ENCODE measurements at places on chromosomes 3 and 15. TPM values are rescaled to one million over a fixed set of nuclear protein-coding genes. Genes with fewer than 3 reads are reported as not detected.

DNA sequence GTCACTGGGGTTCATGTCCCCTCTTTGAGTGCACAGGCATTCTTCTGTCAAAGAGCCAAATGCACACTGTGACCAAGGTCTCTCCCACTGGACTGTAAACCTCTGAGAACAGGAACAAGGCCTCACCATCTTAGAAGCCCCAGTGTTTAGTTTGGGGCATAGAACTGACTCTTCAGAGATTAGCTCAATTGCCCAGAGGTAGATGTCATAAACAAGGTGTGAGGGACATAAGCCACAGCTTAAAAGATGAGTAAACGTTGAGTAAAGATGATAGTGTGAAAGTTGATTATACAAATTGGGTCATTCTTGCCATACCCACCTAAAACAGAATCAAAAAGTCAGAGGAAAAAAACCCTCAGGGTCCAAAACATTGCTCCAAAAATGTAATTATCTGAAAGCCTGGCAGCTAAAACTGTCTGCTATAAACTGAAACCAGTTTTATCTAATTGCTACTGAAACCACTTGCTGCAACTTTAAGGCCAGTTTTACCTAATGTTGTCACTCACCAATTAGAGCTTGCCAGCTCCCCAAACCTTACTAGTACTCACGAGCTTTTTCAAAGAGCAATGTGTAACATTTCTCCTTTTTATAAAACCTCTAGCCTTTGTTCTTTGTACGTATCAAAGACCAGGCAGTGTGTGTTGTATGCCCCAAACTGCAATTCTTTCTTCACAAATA lies 415.2 kb downstream of the RAP2B start:
- no peak overlapping the region for H3K27ac ChIP-seq
- H3K36me3 ChIP-seq = no peaks in the 10 kb centered on the region
- H3K27me3 ChIP-seq = no peaks in the 10 kb centered on the region

DNA sequence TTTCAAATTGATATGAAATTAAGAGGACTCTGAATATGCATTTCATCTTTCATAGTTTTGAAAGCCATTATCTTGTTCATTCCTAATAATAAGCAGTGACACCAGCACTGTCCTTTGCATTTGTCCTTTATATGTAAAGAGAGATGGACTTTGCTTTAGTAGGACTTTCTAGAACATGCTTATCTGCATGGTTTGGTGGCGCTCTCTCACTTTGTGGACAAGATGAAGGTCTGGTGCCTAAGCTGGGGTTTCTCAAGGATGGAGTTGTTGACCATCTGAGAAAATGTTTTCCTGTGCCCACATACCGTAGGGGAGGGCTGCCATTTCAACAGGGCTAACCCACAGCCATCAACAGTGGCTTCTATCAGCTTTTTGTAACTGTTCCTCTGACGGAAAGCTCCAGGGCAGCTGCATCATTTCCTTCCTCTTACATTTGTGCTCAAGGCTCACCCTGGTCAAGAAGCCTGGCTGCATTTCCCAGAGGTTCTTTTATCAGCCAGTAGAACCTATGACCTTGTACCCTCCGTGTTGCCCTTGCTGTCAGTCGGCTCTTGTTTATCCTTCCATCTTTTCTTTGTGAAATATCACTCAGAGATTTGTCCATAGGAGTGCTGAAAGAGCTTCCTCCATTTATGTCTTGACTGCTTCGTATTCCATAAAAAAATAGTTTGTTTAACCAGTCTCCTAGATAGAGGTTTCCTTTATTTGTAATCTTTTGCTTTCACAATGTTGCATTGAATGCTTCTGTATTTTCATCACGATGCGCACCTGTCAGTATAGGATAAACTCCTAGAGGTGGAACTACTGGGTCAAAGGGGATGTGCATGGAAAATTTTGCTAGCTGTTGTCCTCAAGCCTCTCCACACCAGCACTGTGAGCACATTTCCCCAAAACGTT lies 44.6 kb downstream of the ABHD2 start:
- no peak for DNase-seq
- no peak overlapping the region for H3K4me3 ChIP-seq
- H3K36me3 ChIP-seq = peaks cover 3% of the 10 kb centered on the region

GRCh38 chr3:36319680-36320079 lies 60.6 kb upstream of the STAC start:
- H3K36me3 ChIP-seq = no peaks in the 10 kb centered on the region
- H3K4me1 ChIP-seq = no peaks in the 10 kb centered on the region
- no peak overlapping the region for H3K4me3 ChIP-seq

- peaks cover 11% of the 10 kb centered on the region for H3K4me1 ChIP-seq
- no peak overlapping the region for H3K27ac ChIP-seq
- H3K27me3 ChIP-seq = no peaks in the 10 kb centered on the region
- H3K36me3 ChIP-seq = no peaks in the 10 kb centered on the region
These were observed 2.2 kb upstream of the MB21D2 start for GRCh38 chr3:192919901-192920300.

GRCh38 chr3:179969525-179969924 lies 67.2 kb downstream of the PEX5L start:
- DNase-seq = no peak
- peaks cover 8% of the 10 kb centered on the region for H3K4me1 ChIP-seq
- H3K36me3 ChIP-seq = no peaks in the 10 kb centered on the region
- H3K4me3 ChIP-seq = no peak overlapping the region
- H3K27ac ChIP-seq = no peak overlapping the region

DNA sequence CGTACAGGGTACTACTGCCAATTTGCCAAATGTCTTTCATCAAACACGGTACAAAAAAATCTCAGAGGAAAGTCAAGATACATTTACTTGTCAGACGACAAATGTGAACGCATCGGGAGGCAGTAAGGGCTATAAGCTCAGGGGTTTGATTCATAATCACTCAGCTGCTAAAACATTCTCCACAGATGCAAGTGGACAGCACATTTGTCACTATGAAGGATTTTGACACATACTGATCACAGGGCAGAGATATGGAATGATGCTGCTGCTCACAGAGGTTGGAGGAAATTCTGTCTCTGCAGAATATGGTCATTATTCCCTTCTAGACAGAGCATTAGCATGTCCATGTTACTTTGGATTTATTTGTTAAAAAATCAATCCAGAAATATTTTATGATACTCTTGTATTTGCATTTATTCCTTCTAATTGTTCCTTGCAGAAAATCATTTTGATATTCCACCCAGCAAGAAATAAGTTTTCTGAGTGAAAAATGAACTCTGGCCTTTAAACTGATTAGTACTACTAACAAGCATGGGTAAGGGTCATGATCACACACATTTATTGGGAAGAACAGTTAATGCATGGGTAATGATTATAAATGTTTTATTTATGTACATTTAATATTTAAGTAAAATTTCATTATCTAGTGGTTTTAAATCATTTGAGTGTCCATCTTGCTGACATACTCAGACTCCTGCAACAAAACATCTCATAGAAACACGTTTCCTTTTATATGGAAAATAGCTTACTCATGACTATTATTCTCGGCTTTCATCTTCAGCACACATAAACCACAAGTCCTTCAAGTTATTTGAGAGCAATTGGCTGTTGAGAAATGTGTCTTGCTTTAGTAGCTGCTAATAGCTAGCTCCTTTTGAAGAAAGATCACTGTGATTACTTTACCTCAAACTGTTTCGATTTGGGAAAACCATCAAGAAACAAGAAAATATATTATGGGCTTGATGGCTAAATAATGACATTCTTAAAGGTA lies 559.3 kb downstream of the MECOM start:
- no peaks in the 10 kb centered on the region for H3K4me1 ChIP-seq
- no peak for DNase-seq
- H3K27me3 ChIP-seq = no peaks in the 10 kb centered on the region
- no peaks in the 10 kb centered on the region for H3K36me3 ChIP-seq
- H3K27ac ChIP-seq = no peak overlapping the region
- no peak overlapping the region for H3K4me3 ChIP-seq

DNA sequence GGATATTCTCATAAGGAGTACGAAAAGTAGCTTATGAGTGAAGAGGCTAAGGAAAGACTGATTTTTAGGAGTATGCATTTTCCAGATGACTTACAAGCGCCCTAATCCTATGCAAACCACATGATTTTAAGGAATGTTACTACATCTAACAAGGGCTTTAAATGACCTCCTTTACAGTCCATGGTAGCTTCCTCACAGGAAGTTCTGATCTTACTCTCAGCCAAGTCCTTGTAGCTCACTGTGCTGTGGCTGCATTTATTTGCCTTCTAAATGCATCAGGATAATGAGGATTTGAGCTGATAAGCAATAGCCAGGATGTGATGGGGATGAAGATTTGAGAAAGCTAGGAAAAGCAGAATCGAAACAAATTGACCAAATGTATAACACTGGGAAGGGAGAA lies 896.0 kb downstream of the MCTP2 start:
- no peak for DNase-seq
- no peak overlapping the region for H3K27ac ChIP-seq
- no peaks in the 10 kb centered on the region for H3K36me3 ChIP-seq
- H3K4me1 ChIP-seq = no peaks in the 10 kb centered on the region

DNA sequence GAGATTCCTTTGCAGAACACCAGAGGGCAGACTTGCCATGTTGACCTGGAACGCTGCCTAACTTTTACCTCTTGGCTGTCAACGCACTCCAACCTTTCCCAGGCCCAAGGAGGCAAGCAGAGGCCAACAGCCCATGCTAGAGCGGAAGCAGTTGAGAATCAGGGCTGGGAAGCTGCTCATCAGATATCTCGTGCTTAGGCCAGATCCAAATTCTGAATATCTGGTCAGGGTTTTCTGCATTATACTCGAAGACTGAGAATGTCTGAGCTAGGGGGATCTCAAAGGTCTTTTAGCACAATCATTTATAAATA lies 2.5 kb downstream of the XIRP1 start:
- H3K27me3 ChIP-seq = no peaks in the 10 kb centered on the region
- H3K4me1 ChIP-seq = no peaks in the 10 kb centered on the region
- no peak overlapping the region for H3K27ac ChIP-seq

DNA sequence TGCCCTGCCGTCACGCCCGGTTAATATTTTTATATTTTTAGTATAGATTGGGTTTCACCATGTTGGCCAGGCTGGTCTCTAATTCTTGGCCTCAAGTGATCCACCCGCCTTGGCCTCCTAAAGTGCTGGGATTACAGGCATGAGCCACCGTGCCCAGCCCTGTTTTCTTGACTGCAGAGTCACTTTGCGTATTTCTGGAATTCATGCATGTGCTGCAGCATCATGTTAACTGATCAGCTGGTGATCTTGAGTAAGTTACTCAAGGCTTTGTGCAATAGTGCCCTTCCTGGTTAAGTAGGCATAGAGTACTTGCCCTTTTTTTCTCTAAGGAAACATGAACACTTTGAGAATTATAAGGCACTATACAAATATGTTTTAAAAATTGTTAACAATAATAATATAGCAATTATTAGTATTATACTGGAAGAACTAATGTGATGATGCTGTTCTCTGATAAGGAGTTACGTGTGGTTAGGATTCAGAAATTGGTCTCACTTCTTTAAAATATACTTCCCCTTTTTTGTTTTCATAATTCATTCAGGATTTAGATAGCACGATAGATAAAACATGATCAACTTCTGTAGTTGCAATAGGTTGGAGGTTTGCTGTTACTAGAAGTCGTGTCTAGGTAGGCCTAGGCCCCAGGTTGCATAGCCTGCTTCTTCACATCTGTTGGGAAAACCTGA lies 33.6 kb downstream of the GPR171 start:
- no peaks in the 10 kb centered on the region for H3K27me3 ChIP-seq
- H3K4me1 ChIP-seq = no peaks in the 10 kb centered on the region
- no peak overlapping the region for H3K27ac ChIP-seq
- peaks cover 10% of the 10 kb centered on the region for H3K36me3 ChIP-seq

DNA sequence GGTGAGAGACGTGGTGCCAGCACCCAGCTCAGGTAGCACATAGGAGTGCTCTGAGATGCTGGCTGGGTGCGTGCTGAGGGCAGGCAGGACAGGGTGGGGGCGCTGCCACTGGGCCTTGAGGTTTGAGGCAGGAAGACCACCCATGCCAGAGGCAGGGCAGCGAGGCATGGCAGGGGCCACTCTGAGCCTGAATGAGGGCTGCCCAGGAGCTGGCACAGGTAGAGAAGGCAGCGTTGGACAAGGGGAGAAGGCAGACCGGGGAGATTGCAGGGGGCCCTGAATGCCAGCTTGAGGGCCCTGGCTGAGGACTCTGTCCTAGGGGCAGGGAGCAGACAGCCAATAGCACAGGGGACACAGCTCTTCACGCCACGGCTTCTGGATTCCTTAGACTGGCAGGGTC lies 50.2 kb downstream of the ADAMTS7 start:
- H3K4me1 ChIP-seq = no peaks in the 10 kb centered on the region
- no peaks in the 10 kb centered on the region for H3K27me3 ChIP-seq
- no peak overlapping the region for H3K27ac ChIP-seq
- no peaks in the 10 kb centered on the region for H3K36me3 ChIP-seq
- no peak for DNase-seq

GRCh38 chr3:42730706-42731420 lies 28.3 kb upstream of the HHATL start:
- peaks cover 3% of the 10 kb centered on the region for H3K4me1 ChIP-seq
- no peak overlapping the region for H3K4me3 ChIP-seq
- no peak for DNase-seq
- H3K27me3 ChIP-seq = no peaks in the 10 kb centered on the region
- no peak overlapping the region for H3K27ac ChIP-seq

DNA sequence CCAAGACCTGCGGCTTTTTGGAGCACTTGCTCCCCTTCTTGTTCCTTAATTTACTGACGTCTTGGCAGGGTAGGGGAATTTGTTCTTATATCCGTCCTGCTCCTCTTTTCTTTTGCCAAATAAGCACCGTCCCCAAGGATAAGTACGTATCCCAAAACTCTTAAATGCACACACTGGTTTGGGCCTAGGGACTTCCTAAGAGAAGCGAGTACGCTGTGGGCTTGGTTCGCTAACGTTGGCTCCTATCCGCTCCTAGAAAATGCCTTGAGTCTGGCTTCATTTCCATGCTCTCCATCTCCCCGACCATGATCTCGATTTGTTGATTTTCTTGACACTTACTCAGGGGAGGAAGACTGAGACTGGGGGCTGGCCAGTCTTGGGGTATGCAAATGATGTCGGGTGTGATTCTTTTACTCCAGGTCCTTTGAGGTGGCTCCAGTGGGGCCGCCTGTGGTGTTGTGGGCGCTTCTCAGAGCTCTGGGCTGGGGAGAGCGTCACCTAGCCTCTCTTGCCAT lies 1.3 kb downstream of the MYRIP start:
- DNase-seq = peak; percentile 56
- H3K4me1 ChIP-seq = no peaks in the 10 kb centered on the region
- H3K36me3 ChIP-seq = no peaks in the 10 kb centered on the region
- no peak overlapping the region for H3K27ac ChIP-seq
- H3K27me3 ChIP-seq = peaks cover 59% of the 10 kb centered on the region

DNA sequence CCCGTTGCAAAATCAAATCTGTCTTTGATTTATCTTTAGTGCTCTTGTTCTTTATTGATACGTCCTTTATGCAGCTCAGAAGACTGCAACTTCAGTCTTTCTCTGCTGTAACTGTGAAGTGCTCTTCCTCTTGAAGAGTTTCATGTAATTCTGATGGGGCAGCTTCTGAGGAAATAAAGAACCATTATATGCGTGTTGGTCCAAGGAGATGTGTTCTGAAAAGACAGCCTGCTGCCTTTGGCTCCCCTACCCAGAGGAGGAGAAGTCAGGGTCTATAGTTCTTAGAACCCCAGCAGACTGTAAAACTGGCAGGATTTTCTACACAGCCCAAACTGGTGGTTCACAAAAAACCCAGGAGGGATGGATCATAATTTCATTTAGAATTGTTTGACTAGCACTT lies 22.4 kb upstream of the ABHD10 start:
- H3K27me3 ChIP-seq = no peaks in the 10 kb centered on the region
- H3K27ac ChIP-seq = peak overlapping the region; percentile 99
- peaks cover 54% of the 10 kb centered on the region for H3K36me3 ChIP-seq
- DNase-seq = no peak
- no peaks in the 10 kb centered on the region for H3K4me1 ChIP-seq
- no peak overlapping the region for H3K4me3 ChIP-seq

Gene PRR20G
- not detected for total RNA-seq

Gene CKMT1A
- total RNA-seq = 0.55 TPM

Gene BUB1B
- total RNA-seq = 74.0 TPM

Gene CILP
- 0.07 TPM for total RNA-seq

Gene SH2D7
- total RNA-seq = not detected

Gene FMN1
- total RNA-seq = 0.36 TPM

Gene CCR2
- total RNA-seq = not detected

Gene ANKRD63
- total RNA-seq = not detected

Gene ARL6IP5
- 20.6 TPM for total RNA-seq

Gene FBXL2
- 11.8 TPM for total RNA-seq

Data from endodermal cell (in vitro differentiated cells).